Left ventricle myocardium inferior (tissue), 1 donor: ENCODE measurements at places on chromosomes 5 and 9. TPM values are rescaled to one million over a fixed set of nuclear protein-coding genes. Genes with fewer than 3 reads are reported as not detected.

FAM120A gene
- 104 TPM for total RNA-seq

SLC45A2 gene
- total RNA-seq: not detected

C7 gene
- total RNA-seq: 175 TPM

MARCOL gene
- total RNA-seq: not detected

DOK3 gene
- 3.3 TPM for total RNA-seq

PDE6A gene
- 0.22 TPM for total RNA-seq

P4HA2 gene
- 80.5 TPM for total RNA-seq

APC gene
- 33.4 TPM for total RNA-seq

DNAH5 gene
- 0.14 TPM for total RNA-seq

DNA sequence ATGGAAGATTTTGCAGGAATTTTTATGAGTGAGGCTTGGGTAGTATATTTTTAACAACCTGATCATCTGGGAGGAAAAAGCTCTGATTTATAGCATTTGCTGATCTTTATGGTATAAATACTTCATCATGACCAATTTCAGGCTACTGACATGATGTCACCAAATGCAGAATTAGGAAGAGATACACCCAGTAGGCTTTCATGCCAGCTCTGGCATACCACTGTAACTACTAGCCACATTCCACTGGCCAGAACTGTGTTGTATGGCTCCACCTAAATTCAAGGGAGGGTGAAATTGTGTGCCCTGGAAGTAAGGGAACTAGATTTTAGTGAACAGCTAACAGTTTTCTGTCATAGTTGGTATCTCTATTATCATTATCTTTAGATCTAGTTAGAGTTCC is 17.6 kb downstream of the AP3S1 start:
- no peak for DNase-seq

DNA sequence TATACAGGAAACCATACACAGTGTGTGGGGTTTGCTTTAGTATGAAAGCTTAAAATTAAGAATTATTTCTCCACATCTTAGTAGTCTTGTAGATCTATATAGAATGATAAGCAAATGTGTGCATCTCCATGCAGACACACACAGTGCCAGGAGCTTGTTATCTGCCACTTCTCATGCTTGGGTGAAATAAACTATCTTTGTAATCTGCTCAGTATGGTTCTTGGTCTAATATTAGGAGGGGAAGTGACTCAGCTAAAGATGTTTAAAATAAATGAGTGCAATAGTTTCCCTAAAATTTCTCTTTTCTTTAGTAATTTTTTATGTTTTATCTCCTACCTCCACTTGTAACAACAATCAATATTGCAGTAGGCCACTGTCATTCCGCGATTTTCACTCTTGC is 689.6 kb downstream of the TAF11L14 start:
- DNase-seq: no peak

- no peak for DNase-seq
Measured at GRCh38 chr5:40521108-40521785, 158.5 kb upstream of the PTGER4 start.

DNA sequence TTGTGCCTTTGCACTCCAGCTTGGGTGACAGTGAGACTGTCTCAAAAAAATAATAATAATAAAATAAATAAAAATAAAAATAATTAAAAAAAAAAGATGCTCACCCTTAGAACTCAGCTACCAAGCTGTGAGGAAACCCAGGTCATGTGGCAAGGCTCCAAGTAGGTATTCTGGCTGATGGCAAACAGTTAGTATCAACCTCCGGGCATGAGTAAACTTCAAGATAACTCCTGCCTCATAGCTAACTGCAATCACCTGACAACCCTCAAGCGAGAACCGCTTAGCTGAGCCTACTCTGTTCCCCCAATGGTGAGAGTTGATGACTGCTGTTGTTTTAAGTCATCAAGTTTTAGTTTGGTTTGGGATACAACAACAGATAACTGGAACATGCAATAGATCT is 6.1 kb upstream of the SLC44A1 start:
- no peak for DNase-seq

DNA sequence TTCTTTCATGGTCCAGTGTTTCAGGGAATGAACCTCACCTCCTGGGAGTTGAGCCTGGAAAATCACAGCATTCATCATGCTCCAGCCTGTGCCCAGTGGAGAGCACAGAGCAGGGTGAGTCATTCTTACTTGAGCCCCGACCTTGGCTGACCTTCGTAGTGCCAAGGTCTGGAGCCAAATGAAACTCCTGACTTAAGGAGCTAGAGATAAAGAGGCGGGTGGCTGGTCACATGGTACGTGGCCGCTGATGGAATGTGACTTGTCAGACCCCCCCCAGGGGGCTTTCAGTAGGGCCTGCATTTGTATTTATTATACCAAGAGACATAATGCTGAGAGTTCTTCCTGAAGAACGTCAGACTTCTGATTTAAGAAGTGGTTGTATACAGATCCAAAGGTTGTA is 15.0 kb upstream of the PIP5K1B start:
- DNase-seq: peak; percentile 37

DNA sequence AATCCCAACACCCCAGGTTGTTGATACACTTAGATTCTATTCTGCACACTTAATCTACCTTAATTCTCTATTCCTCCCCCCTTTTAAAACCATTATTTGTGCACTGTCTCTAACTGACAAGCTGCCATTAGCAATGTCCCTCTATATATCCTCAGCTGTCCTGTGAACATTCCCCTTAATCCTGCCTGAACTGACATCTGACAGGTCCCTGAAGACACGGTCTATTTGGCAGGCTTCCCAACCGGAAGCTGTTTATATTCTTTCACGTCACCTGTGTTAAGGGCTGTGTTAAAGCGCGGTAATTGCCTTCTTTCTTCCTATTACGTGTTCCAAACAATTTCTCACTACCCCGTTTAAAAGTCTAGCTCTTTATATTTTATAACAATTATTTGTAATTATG is 277.3 kb downstream of the CDH9 start:
- no peak for DNase-seq

GRCh38 chr5:10761933-10762775 is 1.1 kb upstream of the DAP start:
- DNase-seq: peak; percentile 48

DNA sequence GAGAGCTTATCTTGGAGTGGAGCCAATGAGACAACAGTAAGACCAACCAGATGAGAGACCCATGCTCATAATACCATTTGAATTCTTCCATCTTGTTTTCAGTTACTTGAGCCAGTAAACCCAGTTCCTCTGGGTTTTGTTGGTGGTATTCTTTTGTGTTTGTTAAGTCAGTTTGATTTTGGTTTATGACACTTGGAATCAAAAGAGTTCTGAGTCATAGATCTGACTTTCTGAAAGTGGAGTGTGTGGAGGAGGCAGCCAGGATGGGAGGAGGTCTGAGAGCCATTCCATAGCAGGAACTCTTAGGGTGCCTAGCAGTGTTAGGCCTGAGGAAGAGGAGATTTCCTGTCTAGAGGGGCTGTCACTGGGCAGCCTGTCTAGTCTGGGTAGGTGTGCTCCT is 24.6 kb upstream of the PANK3 start:
- no peak for DNase-seq

GRCh38 chr9:37415011-37415719 is 7.3 kb upstream of the GRHPR start:
- peak; percentile 51 for DNase-seq

DNA sequence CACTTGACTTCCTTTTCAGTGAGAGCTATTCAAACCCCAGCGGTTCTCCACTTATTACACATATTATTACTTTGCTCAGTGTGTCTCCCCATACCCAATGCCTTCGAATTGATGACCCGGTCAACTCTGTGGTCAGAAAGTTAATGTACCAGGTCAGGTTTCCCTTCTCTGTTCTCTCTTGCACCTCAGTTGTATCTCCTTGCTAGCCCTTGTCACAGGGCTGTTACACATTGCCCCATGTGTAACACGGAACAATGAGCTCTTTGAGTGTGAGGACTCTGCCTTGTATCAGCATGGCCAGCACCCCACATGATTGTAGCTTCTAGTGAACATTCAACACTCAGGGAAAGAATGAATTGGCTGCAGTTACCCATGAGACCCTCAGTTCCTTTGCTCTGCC is 73.6 kb downstream of the DOCK2 start:
- DNase-seq: no peak

GRCh38 chr9:124496075-124496449 is 11.1 kb downstream of the NR5A1 start:
- DNase-seq: no peak

DNA sequence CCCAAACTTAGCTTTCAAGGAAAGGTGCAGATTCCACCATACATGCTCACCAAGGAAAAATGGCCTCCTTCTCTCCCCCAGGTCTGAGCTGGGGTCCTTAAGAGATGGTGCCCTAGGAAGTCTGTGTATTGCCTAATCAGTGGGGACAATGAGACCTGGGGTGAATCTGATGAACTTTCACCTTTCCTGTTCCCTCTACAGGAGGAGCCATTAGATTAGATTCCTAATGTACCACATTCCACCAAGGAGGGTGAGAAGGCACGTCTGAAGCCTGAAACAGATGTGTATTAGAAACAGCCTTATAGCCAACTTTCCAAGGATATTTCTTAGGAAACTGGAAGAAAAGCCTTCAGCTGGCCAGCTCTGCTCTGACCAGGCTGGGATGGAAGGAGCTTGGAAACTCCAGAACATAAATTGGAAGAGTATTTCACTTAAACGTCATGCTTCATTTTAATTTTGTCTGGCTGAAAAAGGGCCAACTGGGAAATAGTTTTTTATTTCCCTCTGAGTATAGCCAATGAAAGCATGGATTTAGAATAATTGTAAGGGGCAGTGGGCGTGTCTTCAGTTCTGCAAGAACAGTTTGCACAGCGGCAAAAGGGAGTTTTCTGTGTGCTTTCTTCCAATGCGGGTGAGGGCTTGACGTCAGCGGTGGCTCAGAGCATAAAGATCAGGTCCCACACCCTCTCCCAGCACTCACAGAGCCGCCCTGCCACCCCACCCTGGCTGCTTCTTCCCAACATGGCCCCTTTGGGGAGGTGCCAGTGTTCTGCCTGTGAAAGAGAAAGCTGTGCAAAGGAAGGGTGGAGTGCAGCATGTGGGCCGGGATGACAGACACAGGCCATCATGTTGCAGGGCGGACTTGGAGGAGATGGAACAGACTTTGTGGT is 210.9 kb downstream of the ESM1 start:
- peak; percentile 82 for DNase-seq

- no peak for DNase-seq
Measured at GRCh38 chr9:21681641-21682040, 120.8 kb upstream of the MTAP start.

DNA sequence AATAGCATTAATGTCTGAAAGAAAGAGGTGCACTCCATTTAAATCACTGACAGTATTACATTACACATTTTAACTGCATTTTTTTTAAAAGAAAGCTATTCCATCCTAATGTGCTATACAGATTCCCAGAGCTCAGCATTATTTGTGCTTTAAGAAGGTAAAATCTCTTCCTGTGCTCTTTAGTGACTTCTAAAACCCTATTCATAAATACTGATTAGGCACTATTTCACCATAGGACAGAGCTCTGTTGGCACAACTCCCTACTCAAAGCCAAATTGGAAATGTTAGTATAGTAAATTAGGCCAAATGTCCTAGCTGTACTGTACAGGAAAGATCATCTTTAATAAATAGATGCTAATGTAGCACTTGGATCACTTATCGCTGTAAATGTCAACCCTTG is 262.5 kb downstream of the TUSC1 start:
- no peak for DNase-seq

DNA sequence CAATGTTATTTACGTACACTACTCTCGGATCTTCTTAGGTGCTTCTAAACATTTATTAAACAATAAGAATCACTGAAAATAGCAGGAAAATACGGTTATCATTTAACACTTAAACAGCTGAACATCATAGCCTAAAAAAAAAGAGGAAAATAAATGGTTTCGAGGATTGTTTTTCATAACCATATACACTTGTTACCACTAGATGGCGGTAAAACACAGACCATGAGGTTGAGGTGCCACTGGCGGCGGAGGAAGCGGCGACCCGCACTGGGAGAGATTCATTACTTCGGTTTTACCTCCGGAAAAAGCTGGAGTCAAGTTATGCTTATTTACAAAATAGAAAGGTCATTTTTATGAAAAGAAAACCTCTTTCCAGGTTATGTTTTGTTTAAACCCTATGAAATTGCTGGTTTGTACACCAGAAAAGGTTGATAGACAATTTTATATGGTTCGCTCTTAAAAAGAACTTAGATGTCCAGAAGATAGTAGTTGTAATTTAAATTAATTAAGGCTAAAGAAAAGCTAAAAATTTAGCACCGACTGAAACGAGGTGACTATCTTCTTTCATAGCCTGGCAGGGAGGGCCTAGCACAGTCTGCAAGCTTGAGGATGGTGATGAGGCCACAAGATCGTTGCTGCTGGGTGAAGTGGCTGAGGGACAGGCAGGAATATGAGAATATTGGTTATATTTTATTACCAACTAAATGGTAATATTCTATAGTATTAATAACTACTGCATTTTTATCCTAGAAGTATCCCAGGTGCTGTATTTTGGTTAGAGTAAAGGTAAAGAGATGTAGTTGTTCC is 605.7 kb downstream of the RAB3C start:
- peak; percentile 67 for DNase-seq

DNA sequence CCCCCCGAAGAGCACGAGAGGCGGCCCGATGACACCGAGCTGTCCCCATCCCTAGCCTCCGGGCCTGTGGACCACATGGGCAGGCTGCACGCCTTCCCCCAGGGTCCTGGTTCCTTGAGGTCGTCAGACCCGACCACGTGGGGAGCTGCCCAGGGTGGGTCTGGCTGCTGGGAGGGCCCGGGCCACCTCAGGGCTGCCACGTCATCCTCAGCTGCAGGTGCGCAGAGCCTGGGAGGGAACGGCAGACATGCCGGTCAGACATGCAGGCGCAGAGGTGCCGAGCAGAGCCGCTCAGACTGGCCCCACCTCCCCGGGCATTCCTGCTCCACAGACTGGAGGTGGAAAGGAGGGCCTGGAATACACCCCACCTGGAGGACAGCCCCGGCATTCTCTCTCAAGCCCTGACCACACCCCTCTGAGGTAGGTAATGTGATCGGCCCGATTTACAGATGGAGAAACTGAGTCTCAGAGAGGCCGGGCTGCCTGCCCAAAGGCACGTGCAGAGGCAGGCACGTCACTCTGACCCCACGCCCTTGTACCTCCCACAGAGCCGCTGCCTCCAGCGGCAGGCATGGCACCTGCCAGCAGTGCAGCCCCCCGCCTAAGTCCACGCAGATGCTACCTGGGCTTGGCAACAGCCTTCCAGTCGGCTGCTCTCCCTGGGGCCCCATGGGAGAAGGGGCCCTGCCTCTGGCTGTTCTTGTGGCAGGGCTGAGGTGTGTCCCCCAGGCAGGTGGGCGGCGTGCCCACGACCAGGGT is 649 bp downstream of the CCDC187 start:
- no peak for DNase-seq

GRCh38 chr5:151811593-151812321 is 40.0 kb downstream of the G3BP1 start:
- no peak for DNase-seq

GRCh38 chr9:124780060-124780756 is 3.3 kb downstream of the OLFML2A start:
- peak; percentile 60 for DNase-seq

DNA sequence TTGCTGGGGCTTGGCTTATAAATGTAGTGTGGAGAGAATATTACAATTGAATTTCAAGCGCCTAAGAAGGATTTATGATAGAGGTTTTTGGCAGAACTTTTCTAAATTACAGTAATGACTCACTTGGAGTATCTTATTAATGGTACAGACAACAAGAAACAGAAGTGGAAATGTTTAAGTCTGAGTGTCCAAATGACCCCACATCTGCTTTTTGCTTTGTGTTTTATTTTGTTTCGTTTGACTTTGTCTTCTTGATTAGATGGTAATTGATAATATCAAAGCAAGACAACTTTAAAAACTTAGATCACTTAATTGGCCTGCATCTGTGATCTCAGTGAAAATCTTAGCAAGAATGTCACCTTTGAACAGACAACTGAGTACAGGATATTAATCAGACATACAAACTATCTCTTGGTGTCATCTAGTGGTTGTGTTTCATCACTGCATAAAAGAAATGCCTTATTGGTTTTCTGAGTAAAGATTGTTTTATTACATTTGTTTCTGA is 577.4 kb downstream of the ISL1 start:
- no peak for DNase-seq
